ENCODE measurements at places on chromosomes 1 and 21. TPM values are rescaled to one million over a fixed set of nuclear protein-coding genes. Genes with fewer than 3 reads are reported as not detected.

Gene BMP8A
- total RNA-seq = 1.6 TPM

Gene SEMA4A
- 2.6 TPM for total RNA-seq

Gene LCE1D
- not detected for total RNA-seq

Gene OLFM3
- total RNA-seq = not detected

Gene ADAM30
- total RNA-seq = not detected
